ENCODE measurements at places on chromosomes 7 and 10. TPM values are rescaled to one million over a fixed set of nuclear protein-coding genes. Genes with fewer than 3 reads are reported as not detected.

PIP gene
- not detected for total RNA-seq

THSD7A gene
- total RNA-seq = 0.20 TPM

RNLS gene
- 19.1 TPM for total RNA-seq

PAPOLB gene
- not detected for total RNA-seq

TMEM236 gene
- total RNA-seq = 0.14 TPM

RNF133 gene
- not detected for total RNA-seq

EGR2 gene
- total RNA-seq = 0.03 TPM

ITIH2 gene
- total RNA-seq = not detected

LBX1 gene
- not detected for total RNA-seq

SLC16A12 gene
- 2.6 TPM for total RNA-seq

COL1A2 gene
- not detected for total RNA-seq

CRPPA gene
- 2.0 TPM for total RNA-seq

UPK3BL2 gene
- total RNA-seq = 27.6 TPM

C7orf57 gene
- 0.26 TPM for total RNA-seq

GALNT17 gene
- not detected for total RNA-seq

NPSR1 gene
- total RNA-seq = not detected

GHRHR gene
- not detected for total RNA-seq

GIMAP8 gene
- total RNA-seq = not detected

PNLIPRP2 gene
- not detected for total RNA-seq

MIOS gene
- 24.3 TPM for total RNA-seq

GSAP gene
- 4.7 TPM for total RNA-seq

PLXNA4 gene
- 0.34 TPM for total RNA-seq

PLAU gene
- total RNA-seq = 27.6 TPM

DNMBP gene
- 6.0 TPM for total RNA-seq

GDF2 gene
- total RNA-seq = not detected

Measured in Caki2 (cell line).